ENCODE measurements at places on chromosomes 2 and 18.

DNA sequence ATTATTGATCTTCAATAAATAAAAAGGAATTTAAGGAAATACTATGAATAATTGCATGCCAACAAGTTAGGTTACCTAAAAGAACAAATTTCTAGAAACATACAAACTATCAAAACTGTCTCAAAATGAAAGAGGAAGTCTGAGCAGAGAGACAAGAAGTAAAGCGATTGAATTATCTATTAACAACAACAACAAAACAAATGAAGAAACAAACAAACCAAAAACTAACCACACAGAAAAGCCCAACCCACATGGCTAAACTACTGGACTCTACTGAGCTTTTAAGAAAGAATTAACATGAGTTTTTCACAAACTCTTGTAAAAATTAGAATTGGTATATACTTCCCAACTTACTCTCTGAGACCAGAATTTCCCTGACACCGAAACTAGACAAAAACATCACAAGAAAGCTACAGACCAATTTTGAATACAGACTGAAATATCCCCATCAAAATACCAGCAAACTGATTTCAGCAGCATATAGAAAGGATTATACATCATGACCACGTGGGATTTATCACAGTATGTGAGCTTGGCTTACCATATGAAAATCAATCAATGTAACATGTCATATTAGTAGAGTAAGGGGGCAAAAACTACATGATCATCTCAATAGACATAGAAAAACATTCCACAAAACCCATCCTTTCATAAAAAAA, 16.6 kb upstream of the GALNT1 start:
- no peak overlapping the region for H3K27ac ChIP-seq
- H3K36me3 ChIP-seq, result no peaks in the 10 kb centered on the region
- H3K4me3 ChIP-seq, result no peak overlapping the region
- no peak for DNase-seq
- H3K4me1 ChIP-seq, result no peaks in the 10 kb centered on the region

DNA sequence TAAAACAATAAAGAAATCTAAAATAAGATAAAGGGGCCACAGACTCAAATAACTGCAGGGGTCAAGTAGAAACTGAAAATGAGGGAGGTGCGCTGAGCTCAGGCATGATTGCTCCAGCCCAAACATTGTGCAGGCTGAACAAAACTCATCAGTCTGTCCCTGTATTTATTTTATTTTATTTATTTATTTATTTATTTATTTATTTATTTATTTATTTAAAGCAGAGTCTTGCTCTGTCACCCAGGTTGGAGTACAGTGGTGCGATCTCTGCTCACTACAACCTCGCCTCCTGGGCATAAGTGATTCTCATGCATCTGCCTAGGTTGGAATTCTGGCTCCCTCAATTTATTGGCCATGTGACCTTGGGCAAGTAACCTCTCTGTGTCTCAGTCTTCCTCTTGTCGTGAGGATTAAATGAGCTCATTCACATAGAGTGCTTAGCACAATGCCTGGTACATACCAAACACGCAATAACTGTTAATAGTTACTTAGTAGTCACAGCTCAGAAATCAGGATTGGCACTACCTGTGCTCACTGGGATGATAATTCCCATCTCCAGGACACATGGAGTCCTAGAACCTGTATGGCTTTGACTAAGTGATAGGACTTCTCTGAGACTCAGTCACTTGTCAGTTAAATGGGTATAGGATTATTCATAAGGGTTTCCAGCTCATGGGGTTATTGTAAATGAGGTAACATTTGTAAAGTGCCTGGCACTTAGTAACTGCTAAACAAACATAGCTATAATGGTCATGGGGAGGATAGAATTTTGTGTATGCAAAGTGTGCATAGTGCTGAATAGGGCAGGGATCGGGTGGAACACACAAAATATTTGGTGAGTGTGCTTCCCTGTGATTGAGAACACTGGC, 6.0 kb downstream of the SPEG start:
- H3K4me3 ChIP-seq, result peak overlapping the region; percentile 77
- H3K27ac ChIP-seq, result peak overlapping the region; percentile 97
- H3K27me3 ChIP-seq, result no peaks in the 10 kb centered on the region
- H3K4me1 ChIP-seq, result peaks cover 51% of the 10 kb centered on the region
- no peaks in the 10 kb centered on the region for H3K36me3 ChIP-seq

- no peak overlapping the region for H3K4me3 ChIP-seq
- no peaks in the 10 kb centered on the region for H3K4me1 ChIP-seq
- DNase-seq, result no peak
- H3K27me3 ChIP-seq, result no peaks in the 10 kb centered on the region
These were observed 402.8 kb upstream of the SYT4 start for GRCh38 chr18:43680096-43680495.

GRCh38 chr2:53933329-53933728, 37.5 kb downstream of the PSME4 start:
- no peaks in the 10 kb centered on the region for H3K27me3 ChIP-seq
- no peak for DNase-seq
- H3K4me1 ChIP-seq, result no peaks in the 10 kb centered on the region
- no peak overlapping the region for H3K4me3 ChIP-seq
- peaks cover 84% of the 10 kb centered on the region for H3K36me3 ChIP-seq

- H3K36me3 ChIP-seq, result no peaks in the 10 kb centered on the region
- no peaks in the 10 kb centered on the region for H3K27me3 ChIP-seq
- DNase-seq, result no peak
- H3K4me1 ChIP-seq, result no peaks in the 10 kb centered on the region
- H3K27ac ChIP-seq, result no peak overlapping the region
- H3K4me3 ChIP-seq, result no peak overlapping the region
These were observed 154.0 kb upstream of the MAP3K20 start for GRCh38 chr2:172921532-172922236.

- no peaks in the 10 kb centered on the region for H3K36me3 ChIP-seq
- DNase-seq, result no peak
- no peak overlapping the region for H3K27ac ChIP-seq
- no peaks in the 10 kb centered on the region for H3K4me1 ChIP-seq
- no peaks in the 10 kb centered on the region for H3K27me3 ChIP-seq
These were observed 61.3 kb upstream of the ITSN2 start for GRCh38 chr2:24421668-24422067.

DNA sequence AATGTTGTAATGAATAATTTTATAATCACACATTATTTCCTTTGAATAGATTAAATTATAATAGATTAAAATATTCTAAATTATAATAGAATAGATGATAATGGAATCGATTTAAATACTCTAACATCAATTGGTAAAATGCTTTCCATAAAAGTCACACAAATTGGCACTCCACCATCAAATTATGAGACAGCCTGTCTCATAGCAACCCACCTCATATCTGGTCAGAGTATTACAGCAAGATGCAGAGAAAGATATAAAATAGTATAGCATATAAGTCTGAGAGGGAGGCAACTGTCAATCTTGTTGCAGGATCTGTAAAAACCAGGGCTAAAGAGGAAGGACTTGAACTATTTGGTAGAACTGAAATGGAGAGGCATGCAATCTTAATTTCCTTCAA, 98.4 kb upstream of the NCKAP5 start:
- no peak overlapping the region for H3K27ac ChIP-seq
- H3K4me1 ChIP-seq, result no peaks in the 10 kb centered on the region

DNA sequence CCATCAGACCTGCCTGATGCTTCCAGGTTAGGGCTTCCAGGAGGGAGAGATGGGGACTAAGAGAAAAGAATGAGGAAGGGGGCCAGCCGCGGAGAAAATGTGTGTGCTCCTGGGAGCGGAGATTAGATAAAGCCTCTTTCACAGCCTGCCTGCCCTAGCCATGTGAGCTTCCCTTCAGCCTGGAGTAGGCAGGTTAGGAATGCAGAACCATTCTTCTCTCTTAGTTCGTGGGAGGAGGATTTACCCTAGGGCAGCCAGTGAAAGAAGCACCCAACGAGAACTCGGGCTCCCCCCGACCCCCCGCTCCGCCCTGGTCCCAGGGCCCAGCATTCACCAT, 36.1 kb downstream of the POMC start:
- no peaks in the 10 kb centered on the region for H3K27me3 ChIP-seq
- no peaks in the 10 kb centered on the region for H3K36me3 ChIP-seq

- H3K27me3 ChIP-seq, result no peaks in the 10 kb centered on the region
- H3K4me3 ChIP-seq, result no peak overlapping the region
- H3K27ac ChIP-seq, result no peak overlapping the region
- H3K36me3 ChIP-seq, result no peaks in the 10 kb centered on the region
- H3K4me1 ChIP-seq, result no peaks in the 10 kb centered on the region
These were observed 634.1 kb downstream of the TDRD15 start for GRCh38 chr2:21757805-21758430.

GRCh38 chr2:232748038-232748437, 28.3 kb downstream of the KCNJ13 start:
- H3K4me1 ChIP-seq, result no peaks in the 10 kb centered on the region
- no peak overlapping the region for H3K27ac ChIP-seq
- no peak overlapping the region for H3K4me3 ChIP-seq
- H3K36me3 ChIP-seq, result peaks cover 37% of the 10 kb centered on the region
- no peaks in the 10 kb centered on the region for H3K27me3 ChIP-seq
- DNase-seq, result no peak

GRCh38 chr2:10490806-10491291, 42.7 kb upstream of the ODC1 start:
- no peaks in the 10 kb centered on the region for H3K36me3 ChIP-seq
- peak; percentile 35 for DNase-seq
- no peak overlapping the region for H3K4me3 ChIP-seq
- H3K27ac ChIP-seq, result no peak overlapping the region
- peaks cover 37% of the 10 kb centered on the region for H3K27me3 ChIP-seq

All from tibial artery (tissue), 4 donors.